Activated naive CD8-positive, alpha-beta T cell treated with anti-CD3 and anti-CD28 coated beads for 36 hours (primary cell): ENCODE measurements at places on chromosomes 7 and 10. TPM values are rescaled to one million over a fixed set of nuclear protein-coding genes. Genes with fewer than 3 reads are reported as not detected.
A peak's percentile ranks its signal among the peaks of the same experiment; 100 is the strongest.

DNA sequence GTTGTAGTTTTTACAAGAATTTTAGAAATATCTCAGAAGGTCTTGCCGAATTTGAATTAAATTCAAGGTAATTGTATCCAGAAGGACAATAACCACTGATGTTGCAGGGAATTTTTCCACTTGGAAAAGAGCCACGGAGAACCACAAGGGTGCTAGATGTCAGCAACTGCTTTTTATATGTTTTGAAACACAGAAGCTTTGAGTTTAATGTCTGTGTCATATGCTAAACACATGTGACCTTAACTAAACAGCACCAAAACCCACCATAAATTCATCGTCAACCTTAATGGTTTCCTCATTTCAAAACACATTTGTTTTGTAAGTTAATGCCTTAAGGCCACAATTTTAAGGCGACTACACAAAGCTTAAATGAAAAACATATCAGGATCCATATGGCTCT lies 106.9 kb downstream of the COL28A1 start:
- no peak overlapping the region for H3K4me3 ChIP-seq
- H3K36me3 ChIP-seq = no peaks in the 10 kb centered on the region
- H3K4me1 ChIP-seq = peaks cover 4% of the 10 kb centered on the region
- no peak overlapping the region for H3K27ac ChIP-seq
- DNase-seq = no peak
- peaks cover 7% of the 10 kb centered on the region for H3K27me3 ChIP-seq

GRCh38 chr7:7931626-7932025 lies 37.0 kb upstream of the GLCCI1 start:
- H3K4me1 ChIP-seq = no peaks in the 10 kb centered on the region
- no peak overlapping the region for H3K27ac ChIP-seq
- DNase-seq = no peak
- H3K36me3 ChIP-seq = no peaks in the 10 kb centered on the region

DNA sequence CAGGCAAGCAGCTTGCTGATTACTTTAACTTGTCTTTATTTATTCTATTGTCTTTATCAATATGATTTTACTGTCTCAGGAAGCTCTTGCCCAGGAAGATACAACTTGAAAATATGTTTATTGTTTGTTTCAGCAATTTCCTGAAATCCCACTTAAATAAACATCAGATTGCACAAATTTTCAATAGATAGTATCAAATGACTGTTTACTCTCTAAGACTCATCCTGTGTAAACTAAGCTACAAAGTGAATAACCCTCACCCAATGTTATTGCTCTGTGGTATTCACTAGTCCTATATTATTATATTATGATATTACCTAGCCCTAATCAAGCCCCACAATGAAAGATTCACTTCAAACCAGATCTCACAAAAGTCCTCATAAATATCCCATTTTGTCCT lies 130.4 kb upstream of the HPS1 start:
- no peak overlapping the region for H3K4me3 ChIP-seq
- DNase-seq = no peak
- no peaks in the 10 kb centered on the region for H3K36me3 ChIP-seq
- no peak overlapping the region for H3K27ac ChIP-seq
- H3K27me3 ChIP-seq = peaks cover 23% of the 10 kb centered on the region
- H3K4me1 ChIP-seq = no peaks in the 10 kb centered on the region

- no peaks in the 10 kb centered on the region for H3K4me1 ChIP-seq
- H3K27ac ChIP-seq = no peak overlapping the region
These were observed 85.3 kb upstream of the PCLO start for GRCh38 chr7:83248000-83248399.

GRCh38 chr7:2512179-2512661 lies 7.4 kb upstream of the LFNG start:
- H3K27me3 ChIP-seq = no peaks in the 10 kb centered on the region
- peak; percentile 47 for DNase-seq
- H3K36me3 ChIP-seq = no peaks in the 10 kb centered on the region
- peak overlapping the region; percentile 56 for H3K4me3 ChIP-seq
- H3K27ac ChIP-seq = peak overlapping the region; percentile 88

DNA sequence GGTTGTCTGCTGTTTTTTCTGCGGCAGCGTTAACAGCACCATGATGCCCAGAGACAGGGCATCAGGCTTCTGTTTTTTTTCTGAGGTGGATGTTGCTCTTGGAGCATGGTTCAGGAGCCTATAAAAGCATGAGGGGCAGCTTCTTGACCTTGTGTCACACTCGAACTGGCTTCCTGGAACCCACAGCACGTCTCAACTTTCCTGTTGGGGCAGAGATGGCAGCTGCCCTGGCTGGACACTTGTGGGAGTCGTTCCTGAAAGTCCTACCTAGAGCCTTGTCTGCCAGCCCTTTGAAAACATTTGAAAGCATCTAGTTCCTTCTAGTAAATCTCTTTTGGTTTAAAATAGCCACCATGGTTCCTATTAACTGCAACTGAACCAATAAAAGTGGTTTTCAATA lies 28.9 kb upstream of the PRKAG2 start:
- DNase-seq = no peak
- peaks cover 13% of the 10 kb centered on the region for H3K27me3 ChIP-seq
- no peaks in the 10 kb centered on the region for H3K36me3 ChIP-seq
- no peaks in the 10 kb centered on the region for H3K4me1 ChIP-seq
- H3K4me3 ChIP-seq = no peak overlapping the region

DNA sequence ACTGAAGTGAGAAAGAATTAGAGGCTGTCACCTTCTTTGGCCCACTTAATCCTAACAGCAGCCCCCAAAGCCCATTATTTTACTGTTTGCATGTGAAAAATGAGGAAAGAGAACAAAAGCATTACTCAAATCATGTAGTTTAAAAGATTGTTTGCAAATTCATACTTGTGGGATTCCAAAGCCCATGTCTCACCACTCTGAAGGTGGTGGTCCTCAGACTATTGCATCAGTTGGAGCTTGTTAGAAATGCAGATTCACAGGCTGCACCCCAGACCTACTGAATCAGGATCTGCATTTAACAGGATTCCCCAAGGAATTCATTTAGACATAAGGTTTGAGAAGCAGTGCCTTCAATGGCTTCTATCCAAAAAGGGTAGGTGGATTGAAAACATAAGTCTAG lies 93.7 kb upstream of the PDE1C start:
- H3K27ac ChIP-seq = no peak overlapping the region
- H3K4me3 ChIP-seq = no peak overlapping the region
- no peaks in the 10 kb centered on the region for H3K27me3 ChIP-seq
- H3K36me3 ChIP-seq = no peaks in the 10 kb centered on the region
- no peaks in the 10 kb centered on the region for H3K4me1 ChIP-seq

DNA sequence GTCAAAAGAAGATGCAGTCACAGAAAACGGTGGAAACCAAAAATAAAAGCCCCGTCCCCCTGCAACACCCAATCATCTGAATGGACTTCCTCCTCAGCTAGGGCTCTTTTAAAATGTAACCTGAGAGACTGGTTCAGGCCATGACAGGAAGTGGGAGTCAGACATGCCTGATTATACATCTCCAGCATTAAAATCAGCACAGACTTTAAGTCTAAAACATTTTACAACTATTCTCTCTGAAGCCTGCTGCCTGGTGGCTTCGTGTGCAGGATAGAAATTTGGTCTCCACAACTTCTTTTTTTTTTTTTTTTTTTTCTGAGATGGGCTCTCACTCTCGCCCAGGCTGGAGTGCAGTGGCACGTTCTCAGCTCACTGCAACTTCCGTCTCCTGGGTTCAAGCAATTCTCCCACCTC lies 30.3 kb downstream of the HACD1 start:
- H3K4me1 ChIP-seq = peaks cover 6% of the 10 kb centered on the region
- H3K27ac ChIP-seq = peak overlapping the region; percentile 9
- peak overlapping the region; percentile 16 for H3K4me3 ChIP-seq
- no peak for DNase-seq

GRCh38 chr7:116516324-116516723 lies 8.5 kb upstream of the CAV1 start:
- DNase-seq = no peak
- no peak overlapping the region for H3K27ac ChIP-seq
- peaks cover 51% of the 10 kb centered on the region for H3K27me3 ChIP-seq
- peaks cover 10% of the 10 kb centered on the region for H3K4me1 ChIP-seq
- no peak overlapping the region for H3K4me3 ChIP-seq

- peak overlapping the region; percentile 94 for H3K4me3 ChIP-seq
- peak overlapping the region; percentile 55 for H3K27ac ChIP-seq
- no peaks in the 10 kb centered on the region for H3K27me3 ChIP-seq
- peaks cover 41% of the 10 kb centered on the region for H3K36me3 ChIP-seq
- DNase-seq = peak; percentile 39
These were observed 441 bp downstream of the FBH1 start for GRCh38 chr10:5890452-5890915.

- no peak overlapping the region for H3K27ac ChIP-seq
- peaks cover 6% of the 10 kb centered on the region for H3K4me1 ChIP-seq
- DNase-seq = no peak
- H3K36me3 ChIP-seq = peaks cover 3% of the 10 kb centered on the region
- no peak overlapping the region for H3K4me3 ChIP-seq
- H3K27me3 ChIP-seq = no peaks in the 10 kb centered on the region
These were observed 17.1 kb downstream of the ENTPD7 start for GRCh38 chr10:99676426-99676825.

GRCh38 chr10:103691723-103692435 lies 163.5 kb downstream of the SH3PXD2A start:
- peak overlapping the region; percentile 33 for H3K4me3 ChIP-seq
- no peak overlapping the region for H3K27ac ChIP-seq
- H3K27me3 ChIP-seq = peaks cover 6% of the 10 kb centered on the region
- H3K4me1 ChIP-seq = peaks cover 22% of the 10 kb centered on the region
- H3K36me3 ChIP-seq = no peaks in the 10 kb centered on the region

DNA sequence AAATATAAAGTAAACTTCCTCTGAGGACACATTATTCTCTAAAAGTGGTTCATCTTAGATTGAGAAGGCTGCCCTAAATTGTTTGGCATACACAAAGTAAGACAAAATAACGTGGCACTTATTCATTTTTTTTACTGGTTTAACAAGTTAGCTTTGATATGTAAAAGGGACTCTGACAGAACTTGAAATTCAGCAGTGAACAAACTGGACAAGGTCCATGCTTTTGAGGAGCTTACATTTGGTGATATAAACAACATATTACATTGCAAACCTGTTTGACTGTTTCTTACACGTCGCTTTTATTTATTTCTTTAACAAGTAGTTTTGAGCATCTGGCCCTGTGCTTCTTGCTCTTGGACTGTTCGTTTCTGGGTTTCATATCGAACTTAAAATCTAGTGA lies 253.1 kb upstream of the POM121L12 start:
- no peaks in the 10 kb centered on the region for H3K36me3 ChIP-seq
- H3K27ac ChIP-seq = no peak overlapping the region
- DNase-seq = no peak
- H3K27me3 ChIP-seq = no peaks in the 10 kb centered on the region

DNA sequence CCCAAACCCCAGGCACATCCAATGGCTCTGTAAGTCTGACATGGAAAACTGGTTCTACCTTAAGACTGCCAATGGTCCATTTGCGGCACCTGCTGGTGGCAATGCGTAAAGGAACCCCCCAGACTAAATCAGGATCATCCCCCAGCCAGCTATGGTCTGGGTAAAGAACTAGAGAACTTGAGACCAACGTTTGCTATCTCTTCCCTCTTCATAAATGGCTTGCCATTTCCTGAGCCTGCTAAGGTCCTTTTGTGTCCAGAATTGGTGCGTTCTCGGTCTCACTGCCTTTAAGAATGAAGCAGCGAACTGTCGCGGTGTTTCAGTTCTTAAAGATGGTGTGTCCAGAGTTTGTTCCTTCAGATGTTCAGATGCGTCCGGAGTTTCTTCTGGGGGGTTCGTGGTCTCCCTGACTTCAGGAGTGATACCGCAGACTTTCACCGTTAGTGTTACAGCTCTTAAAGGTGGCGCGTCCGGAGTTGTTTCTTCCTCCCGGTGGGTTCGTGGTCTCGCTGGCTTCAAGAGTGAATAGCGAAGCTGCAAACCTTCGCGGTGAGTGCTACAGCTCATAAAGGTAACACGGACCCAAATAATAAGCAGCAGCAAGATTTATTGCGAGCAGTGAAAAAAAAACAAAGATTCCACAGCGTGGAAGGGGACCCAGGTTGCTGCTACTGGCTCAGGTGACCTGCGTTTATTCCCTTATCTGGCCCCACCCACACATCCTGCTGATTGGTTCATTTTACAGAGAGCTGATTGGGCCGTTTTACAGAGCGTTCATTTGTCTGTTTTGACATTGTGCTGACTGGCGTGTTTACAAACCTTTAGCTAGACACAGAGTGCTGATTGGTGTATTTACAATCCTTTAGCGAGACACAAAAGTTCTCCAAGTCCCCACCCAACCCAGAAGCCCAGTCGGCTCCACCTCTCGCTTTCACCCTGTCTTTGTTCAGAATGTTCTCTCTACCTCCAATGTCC lies 95.4 kb downstream of the ELMO1 start:
- H3K36me3 ChIP-seq = peaks cover 8% of the 10 kb centered on the region
- H3K27me3 ChIP-seq = no peaks in the 10 kb centered on the region
- peak; percentile 66 for DNase-seq
- peak overlapping the region; percentile 88 for H3K4me3 ChIP-seq
- H3K27ac ChIP-seq = peak overlapping the region; percentile 90

GRCh38 chr7:108385834-108386422 lies 70.3 kb downstream of the NRCAM start:
- H3K27me3 ChIP-seq = no peaks in the 10 kb centered on the region
- H3K36me3 ChIP-seq = peaks cover 4% of the 10 kb centered on the region
- no peak for DNase-seq
- peaks cover 30% of the 10 kb centered on the region for H3K4me1 ChIP-seq

DNA sequence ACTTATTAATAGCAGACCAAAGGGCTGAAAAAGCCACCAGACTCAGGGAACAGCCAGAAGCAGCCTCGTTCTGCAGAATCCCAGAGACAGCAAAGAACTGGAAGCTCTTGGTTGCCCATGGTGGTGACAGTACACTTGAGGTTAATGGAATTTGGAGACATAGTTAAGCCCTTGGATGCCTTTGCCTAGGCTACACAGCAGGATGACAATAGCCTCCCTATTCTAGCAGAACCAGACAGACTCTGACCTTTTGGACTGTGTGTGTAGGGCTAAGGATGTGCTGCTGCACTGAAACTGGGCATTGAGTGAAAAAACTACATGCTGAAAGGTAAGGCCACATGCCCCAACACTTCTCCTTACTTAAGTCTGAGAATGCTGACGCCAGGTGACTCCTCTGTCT lies 22.7 kb downstream of the OTUD1 start:
- H3K4me1 ChIP-seq = peaks cover 4% of the 10 kb centered on the region

The CPA1 gene
- not detected for total RNA-seq

The GSTO2 gene
- total RNA-seq = 2.5 TPM

The SPDYE6 gene
- total RNA-seq = not detected

The CALML3 gene
- total RNA-seq = not detected

The TLX1 gene
- not detected for total RNA-seq

The FGFBP3 gene
- 3.6 TPM for total RNA-seq

The UFSP1 gene
- 2.3 TPM for total RNA-seq

The C7orf57 gene
- 1.0 TPM for total RNA-seq

The MUC12 gene
- total RNA-seq = 0.66 TPM

The ENTPD1 gene
- total RNA-seq = 0.99 TPM

The GDF2 gene
- total RNA-seq = not detected

The SUN3 gene
- not detected for total RNA-seq

The C7orf33 gene
- not detected for total RNA-seq
